ENCODE measurements at places on chromosomes 1 and 21. TPM values are rescaled to one million over a fixed set of nuclear protein-coding genes. Genes with fewer than 3 reads are reported as not detected.
A peak's percentile ranks its signal among the peaks of the same experiment; 100 is the strongest.

SYNC gene
- 11.3 TPM for total RNA-seq

SYTL1 gene
- not detected for total RNA-seq

DNA sequence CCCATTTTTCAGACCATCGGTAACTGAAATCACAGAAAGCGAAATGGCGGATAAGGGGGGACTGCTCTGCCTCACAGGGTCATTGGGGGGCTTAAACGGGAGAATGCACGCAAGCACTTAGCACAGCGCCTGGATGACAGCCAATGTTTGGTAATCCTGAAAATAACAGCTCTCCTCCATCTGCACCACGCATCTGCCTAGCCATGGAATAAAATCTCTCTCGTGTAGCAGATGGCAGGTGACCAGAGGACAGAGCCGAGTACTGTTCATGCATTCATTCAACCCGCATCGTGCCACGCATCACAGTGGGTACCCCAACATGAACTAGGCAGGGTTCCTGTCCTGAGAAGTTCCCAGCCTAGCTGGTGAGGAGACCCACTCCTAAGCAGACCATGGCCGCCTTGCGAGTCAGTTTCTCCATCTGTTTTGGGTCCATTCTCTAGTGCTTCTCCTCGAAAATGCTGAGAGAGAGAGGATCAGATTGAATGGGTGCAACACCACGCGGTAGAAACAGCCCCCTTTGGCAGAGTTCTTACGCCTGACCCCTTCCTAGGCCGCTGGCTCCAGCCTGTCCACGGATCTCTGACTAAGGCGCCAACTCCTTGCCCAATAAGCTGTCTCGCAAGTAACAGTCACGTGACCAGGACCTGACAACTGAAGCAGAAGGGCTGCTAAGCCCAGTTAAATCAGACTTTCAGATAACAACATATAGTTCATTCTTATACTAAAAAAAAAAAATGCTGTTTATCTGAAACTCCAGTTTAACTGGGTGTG is 7.3 kb downstream of the SLC1A7 start:
- no peak for DNase-seq

COL6A1 gene
- total RNA-seq, result 4.0 TPM

- no peak for DNase-seq
Measured at GRCh38 chr1:41695118-41695745, 210.7 kb upstream of the EDN2 start.

DNA sequence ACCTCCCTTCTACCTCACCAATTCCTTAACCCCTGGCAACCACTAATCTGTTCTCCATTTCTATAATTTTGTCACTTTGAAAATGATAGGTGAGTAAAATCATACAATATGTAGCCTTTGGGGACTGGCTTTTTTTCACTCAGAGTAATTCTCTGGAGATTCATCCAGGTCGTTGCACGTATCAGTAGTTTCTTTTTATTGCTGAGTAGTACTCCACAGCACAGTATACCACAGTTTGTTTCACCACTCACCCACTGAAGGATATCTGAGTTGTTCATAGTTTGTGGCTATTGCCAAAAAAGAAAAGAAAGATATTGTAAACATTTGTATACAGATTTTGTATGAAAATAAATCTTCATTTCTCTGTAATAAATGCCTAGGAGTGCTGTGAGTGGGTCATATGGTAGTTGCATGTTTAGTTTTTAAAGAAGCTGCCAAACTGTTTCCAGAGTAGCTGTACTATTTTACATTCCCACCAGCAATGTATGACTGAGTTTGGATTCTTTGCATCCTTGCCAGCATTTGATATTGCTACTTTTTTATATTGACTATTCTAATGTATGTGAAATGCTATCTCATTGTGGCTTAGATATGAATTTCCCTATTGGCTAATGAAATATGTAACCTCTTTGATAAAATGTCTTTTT is 3.7 kb downstream of the CHD1L start:
- DNase-seq, result no peak

DNA sequence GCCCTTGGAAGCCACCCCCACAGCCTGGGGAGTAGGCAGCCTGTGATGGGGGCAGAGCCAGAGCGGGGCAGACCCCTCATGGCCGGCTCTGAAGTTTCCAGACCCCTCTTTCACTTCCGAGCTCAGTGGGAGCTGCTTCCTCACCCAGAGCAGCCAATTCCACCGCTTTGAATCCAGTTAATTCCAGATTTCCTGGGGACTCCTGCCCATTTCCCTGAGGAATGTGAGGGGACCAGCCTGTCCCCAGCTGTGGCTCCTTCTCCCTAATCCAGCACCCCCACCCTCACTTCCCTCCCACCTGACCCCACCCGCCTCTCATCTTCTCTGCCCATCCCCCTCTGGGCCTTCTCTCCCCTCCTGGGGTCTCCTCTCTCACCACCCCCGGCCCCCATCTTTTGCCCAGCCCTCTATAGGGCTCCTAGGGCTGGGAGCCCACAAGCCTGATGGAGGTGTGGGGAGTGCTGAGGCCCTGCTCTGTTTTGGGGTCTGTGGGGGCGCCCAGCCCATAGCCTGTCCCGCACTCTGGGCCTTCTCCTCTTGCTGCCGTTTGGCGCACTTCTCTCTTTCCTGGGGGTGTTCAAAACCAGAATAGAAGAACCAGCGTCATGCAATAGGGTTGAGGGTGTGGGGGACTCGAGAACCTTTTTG is 26.2 kb upstream of the TNFRSF1B start:
- DNase-seq, result no peak

GJC2 gene
- 18.3 TPM for total RNA-seq

- peak; percentile 29 for DNase-seq
Measured at GRCh38 chr1:85615586-85616363, 35.2 kb downstream of the CCN1 start.

DNA sequence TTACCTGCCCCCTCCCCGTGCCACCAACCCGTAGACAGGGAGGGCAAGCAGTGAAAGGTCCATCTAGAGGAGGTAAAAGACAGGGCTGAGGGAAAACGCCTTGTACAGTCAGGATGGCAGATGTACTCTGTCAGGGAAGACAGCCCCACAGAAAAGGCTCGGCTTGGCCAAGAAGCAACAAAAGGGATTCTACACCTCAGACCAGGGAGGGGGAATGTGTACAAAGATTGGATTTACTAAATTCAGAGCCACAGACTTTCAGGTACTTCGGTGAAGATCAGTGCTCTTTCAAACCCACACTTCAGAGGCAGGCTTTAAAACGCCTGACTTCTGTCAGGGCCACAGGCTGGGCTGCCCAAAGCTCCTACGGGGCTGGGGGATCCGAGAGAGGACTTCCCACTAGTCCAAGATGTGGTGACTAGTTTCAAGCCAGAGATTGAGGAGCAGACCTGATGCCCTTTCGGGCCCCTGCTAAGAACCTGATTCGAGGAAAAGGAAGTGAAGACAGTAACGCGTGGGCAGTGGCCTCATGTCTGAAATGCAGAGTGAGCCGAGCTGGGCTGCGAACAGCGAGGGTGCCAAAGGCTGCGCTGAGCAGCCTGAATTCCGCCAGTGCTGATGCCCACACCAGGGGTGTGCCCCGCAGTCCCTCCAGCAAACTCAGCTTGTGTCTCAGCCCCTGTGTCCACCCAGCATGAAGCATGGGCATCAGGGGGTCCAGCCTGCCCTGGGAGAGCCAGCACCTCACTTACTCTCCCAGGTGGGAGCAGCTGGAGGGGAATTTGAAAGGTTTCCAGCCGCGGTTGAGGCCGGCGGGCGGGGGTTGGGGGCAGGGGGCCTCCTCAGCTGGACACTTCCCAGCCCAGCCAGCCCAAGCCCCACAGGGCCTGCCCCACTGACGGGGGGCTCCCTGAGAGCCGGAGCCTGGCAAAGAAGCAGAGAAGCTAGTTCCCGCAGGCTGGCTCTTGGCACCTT is 36.2 kb downstream of the KIAA1614 start:
- DNase-seq, result no peak

DNA sequence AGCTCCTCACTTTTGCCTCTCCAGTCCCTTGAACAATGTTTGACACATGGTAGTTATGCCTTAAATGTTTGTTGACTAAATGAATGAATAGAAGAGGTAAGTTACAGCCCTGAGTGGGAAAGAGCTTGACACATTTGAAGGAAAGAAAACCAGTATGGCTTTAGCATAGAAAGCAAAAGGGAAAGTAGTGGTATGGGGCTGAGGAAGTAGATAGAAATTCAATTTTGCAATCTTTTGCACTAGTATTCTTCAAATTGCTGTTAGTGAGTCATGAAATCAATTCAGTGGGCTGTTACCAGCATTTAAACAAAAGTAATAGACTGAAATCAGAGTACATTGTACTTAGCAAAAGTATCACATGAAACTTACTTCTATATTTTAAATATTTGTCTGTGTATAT is 21.1 kb downstream of the PLA2G4A start:
- DNase-seq, result no peak

LCE6A gene
- total RNA-seq, result not detected

TMCC2 gene
- total RNA-seq, result 0.40 TPM

KRTAP19-3 gene
- not detected for total RNA-seq

DMBX1 gene
- not detected for total RNA-seq

MORN1 gene
- 3.3 TPM for total RNA-seq

- no peak for DNase-seq
Measured at GRCh38 chr1:197544553-197544952, 230.7 kb downstream of the DENND1B start.

TMEM53 gene
- 3.8 TPM for total RNA-seq

- peak; percentile 61 for DNase-seq
Measured at GRCh38 chr1:56132520-56132919, 446.8 kb downstream of the PLPP3 start.

DNA sequence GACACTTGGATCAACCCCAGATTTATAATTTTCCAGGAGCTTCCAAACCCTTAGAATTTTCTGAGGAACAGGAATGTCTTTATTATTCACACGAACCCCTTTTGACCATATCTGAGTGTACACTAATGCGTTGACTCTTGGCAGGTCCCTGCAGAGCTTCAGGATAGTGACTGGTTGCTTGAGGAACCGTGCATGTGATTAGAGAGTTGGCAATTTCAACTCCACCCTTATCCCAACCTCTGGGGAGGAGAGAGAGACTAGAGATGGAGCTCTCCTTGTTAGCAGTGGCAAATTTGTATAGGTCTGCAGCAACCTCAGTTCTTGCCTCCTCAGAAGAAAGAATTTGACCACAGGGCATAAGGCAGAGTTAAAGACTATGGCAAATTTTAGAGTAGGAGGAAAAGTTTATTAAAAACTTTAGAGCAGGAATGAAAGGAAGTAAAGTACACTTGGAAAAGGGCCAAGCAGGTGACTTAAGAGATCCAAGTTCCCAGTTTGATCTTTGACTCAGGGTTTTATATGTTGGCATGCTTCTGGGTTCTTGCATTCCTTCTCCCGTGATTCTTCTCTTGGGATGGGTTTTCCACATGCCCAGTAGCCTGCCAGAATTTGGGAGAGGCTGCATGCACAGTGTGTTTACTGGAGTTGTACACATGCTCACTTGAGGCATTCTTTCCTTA is 93.8 kb upstream of the ETV3 start:
- DNase-seq, result no peak

GRCh38 chr1:67750691-67751054 is 65.7 kb downstream of the GADD45A start:
- DNase-seq, result no peak

CELA3B gene
- total RNA-seq, result not detected

- DNase-seq, result no peak
Measured at GRCh38 chr1:180918519-180918918, 5.8 kb downstream of the KIAA1614 start.

DNA sequence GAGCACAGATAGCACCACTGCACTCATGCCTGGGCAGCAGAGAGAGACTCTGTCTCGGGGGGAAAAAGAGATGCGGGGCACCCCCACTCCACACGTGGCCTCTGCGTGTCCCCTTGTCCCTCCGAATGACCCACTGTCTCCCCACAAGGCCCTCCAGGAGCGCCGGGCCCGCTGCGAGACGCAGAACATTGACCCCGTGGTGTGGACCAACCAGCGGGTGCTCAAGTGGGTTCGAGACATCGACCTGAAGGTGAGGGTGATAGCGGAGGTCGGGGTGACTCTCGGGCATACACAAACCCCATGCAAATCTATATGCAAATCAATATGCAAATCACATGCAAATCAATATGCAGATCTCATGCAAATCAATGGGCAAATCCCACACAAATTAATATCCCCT is 50.3 kb upstream of the TMEM51 start:
- no peak for DNase-seq

DNA sequence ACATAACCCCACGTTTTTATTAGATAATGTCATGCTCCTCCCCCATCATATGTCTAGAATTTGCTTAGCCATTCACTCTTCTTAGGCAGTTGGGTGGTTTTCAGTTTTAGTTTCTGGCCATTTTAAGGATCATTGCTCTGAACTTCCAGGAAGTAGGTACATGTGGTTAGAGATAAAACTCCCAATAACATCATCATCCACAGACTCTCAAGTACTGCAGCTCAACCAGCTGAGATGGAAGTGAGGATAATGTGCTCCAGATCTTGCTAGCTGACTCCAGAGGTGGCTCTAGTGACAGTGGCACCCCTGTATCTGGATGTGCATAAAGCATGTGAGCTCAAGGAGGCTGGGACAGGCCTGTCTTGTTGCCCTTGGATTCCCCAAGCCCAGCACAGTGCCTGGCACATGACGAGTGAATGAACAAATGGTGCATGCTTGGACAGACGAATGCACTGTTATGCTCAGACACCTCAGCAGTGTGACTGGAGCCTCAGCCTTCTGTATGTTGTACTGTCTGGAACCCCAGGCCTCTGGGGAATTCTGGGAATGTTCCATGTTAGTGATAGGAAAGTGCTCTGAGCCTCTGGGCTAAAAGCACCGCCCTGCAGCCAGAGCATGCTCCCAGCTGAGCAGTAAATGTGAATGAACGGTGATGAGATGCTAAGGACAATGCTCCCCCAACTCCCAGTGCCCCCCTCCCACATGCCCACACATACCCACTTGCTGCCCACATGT is 16.4 kb upstream of the KCNN3 start:
- no peak for DNase-seq
